Hematopoietic multipotent progenitor cell treated with erythropoietin and hydrocortisone succinate and interleukin-3 and kit ligand, for 17 days (in vitro differentiated cells): ENCODE measurements at places on chromosomes 4 and X.

GRCh38 chr4:10084651-10085358 is 31.8 kb downstream of the WDR1 start:
- DNase-seq, result no peak

GRCh38 chr4:76233967-76234678 is 17.4 kb upstream of the FAM47E start:
- no peak for DNase-seq

DNA sequence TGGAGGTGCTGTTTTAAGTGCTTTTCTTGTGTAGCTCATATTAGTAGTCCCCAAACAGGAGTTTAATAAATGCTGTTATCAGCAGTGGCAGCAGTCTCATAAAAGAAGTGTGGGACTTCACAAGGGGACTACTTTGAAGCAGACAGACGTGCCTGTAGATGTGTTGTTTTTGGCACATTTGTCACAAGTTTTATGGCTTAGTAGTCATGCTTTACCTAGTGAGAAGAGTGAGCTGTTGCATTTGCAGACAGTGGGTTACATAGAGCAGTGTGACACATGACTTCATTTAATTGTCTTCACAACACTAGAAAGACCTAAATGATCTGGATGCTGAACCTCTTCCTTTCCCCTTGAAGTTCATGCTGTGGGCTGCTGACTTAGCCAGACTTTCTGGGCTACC is 149.5 kb upstream of the MBNL3 start:
- DNase-seq, result no peak

- DNase-seq, result no peak
These were observed 97.9 kb downstream of the MAB21L2 start for GRCh38 chr4:150679765-150680343.

GRCh38 chr4:2807571-2807970 is 14.7 kb downstream of the SH3BP2 start:
- no peak for DNase-seq

- DNase-seq, result no peak
These were observed 11.0 kb upstream of the TBC1D8B start for GRCh38 chrX:106791495-106791894.

GRCh38 chrX:9196961-9197640 is 163.2 kb upstream of the FAM9B start:
- DNase-seq, result no peak

GRCh38 chrX:75118296-75118695 is 37.8 kb downstream of the ABCB7 start:
- no peak for DNase-seq
